ENCODE measurements at places on chromosomes 6 and 20. TPM values are rescaled to one million over a fixed set of nuclear protein-coding genes. Genes with fewer than 3 reads are reported as not detected.

Gene TPX2
- 2.1 TPM for polyA plus RNA-seq

Gene CST7
- not detected for polyA plus RNA-seq

Gene LAMA4
- 0.69 TPM for polyA plus RNA-seq

Gene GJA10
- not detected for polyA plus RNA-seq

Gene CD164
- 42.6 TPM for polyA plus RNA-seq

Gene NT5E
- polyA plus RNA-seq: 0.08 TPM

Gene TUBB2B
- polyA plus RNA-seq: 3,711 TPM

Gene TAF11
- polyA plus RNA-seq: 115 TPM

Gene TMEM244
- polyA plus RNA-seq: not detected

Gene SIRPG
- not detected for polyA plus RNA-seq

Gene METTL24
- polyA plus RNA-seq: not detected
